CD8-positive, alpha-beta memory T cell (primary cell): ENCODE measurements at places on chromosomes 2 and 18. TPM values are rescaled to one million over a fixed set of nuclear protein-coding genes. Genes with fewer than 3 reads are reported as not detected.

Gene OXER1
- total RNA-seq = not detected

Gene PKP4
- total RNA-seq = 29.6 TPM

Gene SERPINB4
- total RNA-seq = not detected

Gene CTAGE1
- not detected for total RNA-seq

GRCh38 chr18:48367557-48367956, 41.6 kb downstream of the ZBTB7C start:
- H3K4me3 ChIP-seq = no peak overlapping the region
- no peaks in the 10 kb centered on the region for H3K36me3 ChIP-seq
- no peaks in the 10 kb centered on the region for H3K4me1 ChIP-seq
- no peaks in the 10 kb centered on the region for H3K27me3 ChIP-seq

DNA sequence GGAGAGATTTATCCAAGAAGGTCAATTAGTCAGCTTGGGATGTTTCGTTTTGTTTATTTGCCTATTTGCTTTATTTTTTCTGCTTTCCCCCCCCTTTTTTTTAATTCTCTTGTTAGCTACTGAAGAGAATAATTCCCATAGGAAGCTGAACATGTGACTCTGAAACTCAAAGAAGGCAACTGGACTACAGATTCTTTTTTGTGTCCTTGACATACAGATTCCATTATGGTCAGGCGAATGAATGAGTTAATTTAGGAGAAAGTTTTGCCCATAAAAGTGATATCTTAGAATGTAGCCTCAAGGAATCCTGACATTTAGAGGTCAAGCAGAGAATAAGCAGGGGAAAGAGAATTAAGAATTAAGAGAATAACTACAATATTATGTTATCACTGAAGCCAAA, 514.2 kb upstream of the LINC00305 start:
- DNase-seq = no peak
- H3K4me3 ChIP-seq = no peak overlapping the region
- H3K27me3 ChIP-seq = no peaks in the 10 kb centered on the region
- H3K27ac ChIP-seq = no peak overlapping the region
- no peaks in the 10 kb centered on the region for H3K36me3 ChIP-seq
- no peaks in the 10 kb centered on the region for H3K4me1 ChIP-seq

- no peaks in the 10 kb centered on the region for H3K36me3 ChIP-seq
- no peak overlapping the region for H3K4me3 ChIP-seq
- H3K27ac ChIP-seq = no peak overlapping the region
- no peaks in the 10 kb centered on the region for H3K4me1 ChIP-seq
Measured at GRCh38 chr2:38178556-38179419, 102.8 kb upstream of the CYP1B1 start.

DNA sequence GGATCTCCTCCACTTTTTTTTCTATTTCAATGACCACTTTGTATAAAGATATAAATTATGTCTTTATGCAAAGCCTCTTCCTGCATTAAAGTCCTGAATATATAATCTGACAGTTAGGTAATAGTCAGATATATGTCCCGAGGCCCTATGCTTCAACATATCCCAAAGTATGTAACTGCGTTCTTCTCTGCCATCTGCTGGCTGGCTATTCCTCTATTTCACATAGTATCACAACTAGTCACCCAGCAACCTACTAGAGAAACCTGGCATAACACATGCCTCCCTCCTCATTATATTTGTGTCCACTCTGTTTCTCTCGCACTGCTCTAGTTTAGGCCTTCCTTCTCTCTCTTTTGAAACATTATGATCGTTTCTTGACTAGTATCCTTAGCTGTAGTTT, 640.8 kb downstream of the DPP10 start:
- H3K4me1 ChIP-seq = no peaks in the 10 kb centered on the region
- H3K27ac ChIP-seq = no peak overlapping the region
- H3K27me3 ChIP-seq = no peaks in the 10 kb centered on the region
- no peak overlapping the region for H3K4me3 ChIP-seq
- DNase-seq = no peak

GRCh38 chr2:127618551-127619202, 27.3 kb upstream of the GPR17 start:
- no peak overlapping the region for H3K27ac ChIP-seq
- peaks cover 4% of the 10 kb centered on the region for H3K4me1 ChIP-seq
- DNase-seq = no peak
- no peaks in the 10 kb centered on the region for H3K36me3 ChIP-seq
- H3K4me3 ChIP-seq = no peak overlapping the region

DNA sequence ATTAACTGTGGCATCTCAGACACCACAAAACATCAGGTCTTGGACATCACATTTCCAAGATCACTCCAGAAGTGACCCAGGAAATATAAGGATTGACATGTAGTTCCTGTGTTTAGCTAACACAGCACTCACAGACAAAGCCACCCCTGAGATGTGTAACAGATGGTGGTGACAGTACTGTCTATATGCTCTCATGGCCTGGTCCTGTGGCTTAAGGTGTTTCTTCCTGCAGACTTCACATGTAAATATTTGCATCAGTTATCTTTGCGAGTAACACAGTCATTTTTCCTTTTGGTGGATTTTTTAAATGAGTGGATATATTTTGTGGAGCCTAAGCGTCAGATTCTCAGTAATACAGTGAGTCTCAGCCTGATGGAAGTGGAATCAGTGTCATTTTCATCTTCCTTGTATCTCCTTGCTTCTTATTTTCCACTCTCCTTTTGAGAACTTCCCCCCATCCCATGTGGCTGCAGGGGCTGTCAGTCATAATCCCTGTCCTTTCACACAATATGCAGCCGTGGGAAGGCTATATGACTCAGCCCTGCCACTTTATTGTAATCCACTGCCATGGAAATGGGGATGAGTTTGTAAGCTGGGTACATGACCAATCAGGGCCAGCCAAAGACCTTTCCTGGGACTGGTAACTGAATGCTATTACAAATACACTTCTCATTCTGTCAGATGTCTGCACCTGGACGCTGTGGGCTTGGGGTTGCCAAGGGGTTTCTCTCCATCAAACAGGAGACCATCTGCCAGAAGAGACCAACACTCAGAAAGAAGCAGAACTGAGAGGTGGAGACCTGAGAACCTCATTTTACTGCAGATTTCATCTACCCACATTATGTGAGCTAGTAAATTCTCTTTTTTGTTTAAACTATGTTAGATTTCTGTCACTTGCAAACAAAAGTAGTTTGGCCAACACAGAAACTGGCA, 74.3 kb downstream of the ICOS start:
- no peak for DNase-seq
- H3K27ac ChIP-seq = no peak overlapping the region
- no peaks in the 10 kb centered on the region for H3K27me3 ChIP-seq
- peaks cover 6% of the 10 kb centered on the region for H3K4me1 ChIP-seq

DNA sequence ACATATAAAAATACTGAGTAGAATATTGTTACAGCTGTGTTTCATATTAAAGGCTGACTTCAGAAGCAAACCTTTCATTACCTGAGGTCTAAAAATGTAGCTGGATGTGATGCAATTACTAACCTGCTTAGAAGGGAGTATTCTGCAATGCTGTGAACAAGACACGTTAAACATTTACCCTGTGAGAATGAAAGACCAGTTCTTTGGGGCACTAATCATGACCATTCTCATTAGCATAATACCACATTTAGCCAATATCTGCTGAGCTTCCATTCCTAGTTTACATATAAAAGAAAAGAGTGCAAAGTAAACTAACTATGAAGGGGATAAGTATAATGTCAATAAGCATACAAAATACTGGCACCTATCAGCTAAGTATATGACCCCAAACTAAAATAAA, 784.0 kb upstream of the KLHL29 start:
- no peak overlapping the region for H3K27ac ChIP-seq
- no peaks in the 10 kb centered on the region for H3K36me3 ChIP-seq
- no peaks in the 10 kb centered on the region for H3K4me1 ChIP-seq
- H3K4me3 ChIP-seq = no peak overlapping the region
- no peak for DNase-seq

DNA sequence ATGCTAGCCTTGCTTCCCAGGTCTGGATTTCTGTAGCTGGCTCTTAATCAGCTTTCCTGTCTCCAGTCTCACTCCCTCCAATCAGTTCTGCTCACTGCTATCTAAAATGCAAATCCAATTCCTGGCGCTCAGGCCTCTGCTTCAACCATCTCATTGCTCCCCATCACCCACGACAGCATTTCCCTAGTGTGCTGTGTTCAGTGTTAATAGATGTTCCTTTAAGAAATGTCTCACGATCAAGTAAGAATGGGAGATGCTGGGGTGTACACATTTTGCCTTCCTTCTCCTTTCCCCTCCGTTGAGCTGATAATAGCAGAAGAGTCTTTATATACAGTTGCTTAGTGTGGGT, 1.6 kb upstream of the PUM2 start:
- DNase-seq = no peak
- H3K4me1 ChIP-seq = peaks cover 38% of the 10 kb centered on the region
- no peaks in the 10 kb centered on the region for H3K36me3 ChIP-seq

DNA sequence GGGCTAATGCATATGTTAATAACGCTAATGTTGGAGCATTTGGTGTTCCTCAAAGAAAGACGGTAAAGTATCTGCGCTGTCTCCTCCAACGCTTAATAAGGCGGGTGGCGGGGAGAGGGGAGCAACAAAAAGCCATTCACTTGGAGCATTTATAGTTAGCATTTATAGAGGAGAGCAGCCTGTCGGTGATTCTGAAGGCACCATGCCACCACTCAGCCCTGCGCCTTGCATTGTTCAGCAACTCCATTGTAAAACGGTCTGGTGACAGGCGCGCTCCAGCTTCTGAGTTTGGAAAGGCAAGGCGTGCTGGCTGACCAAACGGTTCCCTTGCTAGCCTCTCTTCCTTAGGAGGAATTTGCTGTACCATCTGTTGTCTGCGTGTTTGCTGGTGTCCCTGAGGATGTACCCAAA, 83.9 kb downstream of the LYPD1 start:
- H3K4me3 ChIP-seq = no peak overlapping the region
- H3K36me3 ChIP-seq = no peaks in the 10 kb centered on the region
- no peak for DNase-seq
- no peaks in the 10 kb centered on the region for H3K4me1 ChIP-seq
- H3K27ac ChIP-seq = no peak overlapping the region

DNA sequence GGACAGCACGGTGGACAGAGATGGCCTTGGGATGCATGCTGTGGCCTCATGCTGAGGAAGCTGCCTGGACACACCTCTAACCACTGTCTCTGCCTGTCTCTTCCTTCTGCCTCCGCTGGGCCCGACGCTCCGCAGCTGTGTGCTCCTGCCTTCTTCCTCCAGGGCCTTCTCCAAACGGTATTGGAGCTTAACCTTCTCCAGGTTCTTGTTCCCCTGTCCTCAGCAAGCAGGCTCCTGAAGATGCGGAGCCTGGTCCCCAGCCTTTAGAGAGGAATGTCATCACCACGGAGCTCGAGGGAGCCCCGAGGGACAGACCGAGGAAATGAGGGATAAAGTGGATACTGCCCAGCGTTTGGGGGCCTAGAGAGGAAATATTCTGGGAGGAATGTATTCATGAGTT, 155.1 kb downstream of the DYSF start:
- DNase-seq = no peak
- no peak overlapping the region for H3K27ac ChIP-seq
- H3K27me3 ChIP-seq = no peaks in the 10 kb centered on the region
- no peaks in the 10 kb centered on the region for H3K4me1 ChIP-seq
- H3K36me3 ChIP-seq = no peaks in the 10 kb centered on the region

DNA sequence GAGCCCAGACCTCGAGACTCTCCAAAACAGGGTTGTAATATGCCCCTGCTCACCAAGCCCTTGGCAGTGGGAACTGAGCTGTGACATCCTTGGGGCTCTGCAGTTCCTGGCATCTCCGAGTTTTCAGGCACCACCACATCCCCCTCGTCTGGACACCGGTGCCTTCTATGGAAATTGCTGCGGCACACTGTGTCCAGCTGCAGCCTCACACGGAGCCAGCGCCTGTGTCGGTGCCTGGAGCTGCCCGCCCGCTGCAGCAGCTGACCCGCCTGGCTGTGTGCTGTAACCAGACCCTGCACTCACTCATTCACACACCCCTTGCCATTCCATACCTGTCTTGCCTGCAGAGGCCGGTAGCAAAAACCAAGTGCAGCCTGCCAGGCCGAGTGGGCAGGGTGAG, 11.8 kb downstream of the IWS1 start:
- no peaks in the 10 kb centered on the region for H3K27me3 ChIP-seq
- no peak overlapping the region for H3K4me3 ChIP-seq
- peaks cover 25% of the 10 kb centered on the region for H3K4me1 ChIP-seq

DNA sequence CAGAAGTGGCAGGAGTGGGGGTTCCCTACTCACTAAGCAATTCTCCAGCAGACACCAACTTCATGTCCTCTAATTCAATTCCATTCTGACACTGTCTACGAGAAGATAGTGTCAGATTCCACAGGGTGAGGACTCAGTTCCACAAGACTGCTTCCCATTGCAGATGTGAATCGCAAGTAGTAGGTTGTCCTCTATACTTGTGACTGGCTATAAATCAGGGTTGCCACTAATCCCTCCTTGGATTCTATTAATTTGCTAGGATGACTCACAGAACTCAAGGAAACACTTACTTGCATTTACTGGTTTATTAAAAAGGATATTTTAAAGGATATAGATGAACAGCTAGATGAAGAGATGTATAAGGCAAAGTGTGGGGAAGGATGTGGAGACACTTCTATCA, 184.1 kb upstream of the ACVR2A start:
- no peak overlapping the region for H3K27ac ChIP-seq
- H3K4me1 ChIP-seq = peaks cover 18% of the 10 kb centered on the region
- H3K27me3 ChIP-seq = no peaks in the 10 kb centered on the region
- no peak for DNase-seq

- H3K4me1 ChIP-seq = no peaks in the 10 kb centered on the region
- DNase-seq = no peak
- H3K27ac ChIP-seq = no peak overlapping the region
- H3K4me3 ChIP-seq = no peak overlapping the region
Measured at GRCh38 chr18:31056296-31056695, 13.8 kb upstream of the DSC3 start.

- peaks cover 4% of the 10 kb centered on the region for H3K27me3 ChIP-seq
- H3K36me3 ChIP-seq = no peaks in the 10 kb centered on the region
- H3K4me3 ChIP-seq = no peak overlapping the region
- DNase-seq = no peak
Measured at GRCh38 chr2:26864226-26864625, 16.3 kb downstream of the DPYSL5 start.

DNA sequence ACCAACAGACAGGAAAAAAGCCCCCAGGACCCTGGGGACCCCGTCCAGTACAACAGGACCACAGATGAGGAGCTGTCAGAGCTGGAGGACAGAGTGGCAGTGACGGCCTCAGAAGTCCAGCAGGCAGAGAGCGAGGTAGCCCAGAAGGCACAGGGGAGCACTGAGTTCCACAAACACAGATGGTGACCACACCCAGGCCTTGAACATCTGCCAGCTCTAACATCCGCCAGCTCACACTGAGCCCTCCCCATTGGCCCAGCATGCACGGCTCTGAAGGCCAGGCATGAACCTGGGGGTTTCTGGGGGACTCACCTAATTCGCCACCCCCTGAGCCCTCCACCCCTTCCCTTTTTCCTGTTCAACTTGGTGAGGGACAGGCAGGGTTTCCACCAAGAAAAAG, 25.6 kb upstream of the PRLH start:
- no peak for DNase-seq
- no peaks in the 10 kb centered on the region for H3K36me3 ChIP-seq
- no peak overlapping the region for H3K4me3 ChIP-seq
- H3K27ac ChIP-seq = no peak overlapping the region
